ENCODE measurements at places on chromosomes 13 and 19. TPM values are rescaled to one million over a fixed set of nuclear protein-coding genes. Genes with fewer than 3 reads are reported as not detected.

The MAST1 gene
- total RNA-seq: 0.94 TPM

The TMPRSS9 gene
- total RNA-seq: 0.17 TPM

The ZSCAN4 gene
- total RNA-seq: not detected

The ZNF534 gene
- not detected for total RNA-seq

The SIGLEC9 gene
- 1.1 TPM for total RNA-seq

The CYP2A7 gene
- total RNA-seq: not detected

- H3K4me1 ChIP-seq: peaks cover 56% of the 10 kb centered on the region
- DNase-seq: no peak
- peaks cover 19% of the 10 kb centered on the region for H3K36me3 ChIP-seq
- peak overlapping the region; percentile 47 for H3K4me3 ChIP-seq
Measured at GRCh38 chr19:34189199-34189916, 17.1 kb downstream of the LSM14A start.

DNA sequence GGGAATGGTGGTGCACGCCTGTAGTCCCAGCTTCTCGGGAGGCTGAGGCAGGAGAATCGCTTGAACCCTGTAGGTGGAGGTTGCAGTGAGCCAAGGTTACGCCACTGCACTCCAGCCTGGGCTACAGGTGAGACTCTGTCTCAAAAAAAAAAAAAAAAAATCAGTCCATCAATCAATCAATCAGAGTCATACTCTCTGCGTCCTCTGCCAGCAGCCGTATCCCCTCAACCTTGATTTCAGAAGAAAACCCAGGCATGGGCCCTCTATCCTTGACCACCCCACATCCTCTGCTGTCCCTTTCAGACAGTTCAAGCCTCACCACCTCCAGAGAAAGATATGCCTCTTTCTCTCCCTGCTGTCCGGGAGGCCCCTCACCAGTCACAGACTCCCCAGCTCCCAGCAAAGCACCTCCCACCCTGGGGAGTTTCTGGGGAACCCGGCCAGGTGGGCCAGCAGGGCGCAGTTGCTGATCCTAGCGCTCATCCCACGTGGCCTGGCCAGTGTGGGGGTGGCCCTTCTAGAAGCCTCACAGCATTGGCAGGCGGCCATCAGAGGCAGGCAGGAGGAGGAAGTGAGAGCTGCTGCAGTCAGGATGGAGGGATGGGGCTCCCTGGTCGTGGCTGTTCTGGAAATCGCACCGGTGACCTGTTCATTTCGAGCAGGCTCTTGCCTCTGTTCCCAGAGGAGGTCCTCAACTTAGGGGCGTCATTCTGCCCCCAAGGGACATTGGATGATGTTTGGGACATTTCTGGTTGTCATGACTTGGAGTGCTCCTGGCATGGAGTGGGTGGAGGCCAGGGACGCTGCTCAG lies 10.2 kb upstream of the JSRP1 start:
- H3K27ac ChIP-seq: no peak overlapping the region
- DNase-seq: no peak
- peaks cover 14% of the 10 kb centered on the region for H3K4me1 ChIP-seq
- no peak overlapping the region for H3K4me3 ChIP-seq
- H3K27me3 ChIP-seq: no peaks in the 10 kb centered on the region
- H3K36me3 ChIP-seq: no peaks in the 10 kb centered on the region

DNA sequence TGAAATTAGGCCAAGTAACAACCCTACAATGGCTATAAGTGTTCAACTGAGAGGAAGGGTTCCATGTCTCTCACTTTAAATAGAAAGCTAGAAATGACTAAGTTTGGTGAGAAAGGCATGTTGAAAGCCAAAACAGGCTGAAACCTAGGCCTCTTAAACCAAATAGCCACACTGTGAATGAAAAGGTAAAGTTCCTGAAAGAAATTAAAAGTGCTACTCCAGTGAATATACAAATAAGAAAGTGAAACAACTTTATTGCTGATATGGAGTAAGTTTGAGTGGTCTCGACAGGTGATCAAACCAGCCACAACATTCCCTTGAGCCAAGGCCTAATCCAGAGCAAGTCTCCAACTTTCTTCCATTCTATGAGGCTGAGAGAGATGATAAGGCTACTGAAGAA lies 209.6 kb downstream of the KLF12 start:
- no peaks in the 10 kb centered on the region for H3K27me3 ChIP-seq
- no peak overlapping the region for H3K27ac ChIP-seq
- peak overlapping the region; percentile 13 for H3K4me3 ChIP-seq
- DNase-seq: peak; percentile 20

- H3K27ac ChIP-seq: no peak overlapping the region
- H3K27me3 ChIP-seq: peaks cover 4% of the 10 kb centered on the region
Measured at GRCh38 chr19:1783874-1784273, 28.2 kb downstream of the ATP8B3 start.

DNA sequence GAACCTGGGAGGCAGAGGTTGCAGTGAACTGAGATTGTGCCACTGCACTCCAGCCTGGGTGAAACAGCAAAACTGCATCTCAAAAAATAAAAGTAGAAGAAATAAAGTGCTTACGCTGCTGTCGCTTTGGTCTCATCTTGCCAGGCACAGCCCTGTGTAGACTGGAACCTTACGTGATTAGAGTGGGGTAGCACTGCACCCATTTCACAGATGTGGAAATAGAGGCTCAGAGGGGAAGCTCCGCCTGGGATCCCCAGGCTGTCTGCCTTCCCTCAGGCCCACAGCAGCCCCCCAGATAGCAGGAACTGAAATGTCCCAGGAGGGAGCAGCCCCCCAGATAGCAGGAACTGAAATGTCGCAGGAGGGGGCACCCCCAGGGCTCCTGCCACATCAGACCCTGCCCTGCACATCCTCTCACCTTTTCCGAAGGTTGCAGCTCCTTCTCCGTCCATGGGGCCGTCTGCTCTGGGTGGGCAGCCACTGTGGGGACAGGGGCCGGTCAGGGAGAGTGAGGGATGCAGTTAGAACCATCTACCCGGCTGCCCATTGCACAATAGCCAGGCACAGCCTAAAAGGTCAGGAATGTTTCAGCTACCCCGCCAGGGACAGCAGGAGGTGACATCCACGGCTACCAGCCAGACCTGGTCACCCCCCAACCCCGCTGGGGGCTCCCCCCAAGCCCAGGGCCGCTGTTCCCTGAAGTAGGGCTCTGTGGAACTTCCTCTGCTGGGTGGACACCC lies 1.9 kb downstream of the PLIN4 start:
- H3K36me3 ChIP-seq: no peaks in the 10 kb centered on the region
- no peaks in the 10 kb centered on the region for H3K4me1 ChIP-seq
- H3K27ac ChIP-seq: no peak overlapping the region
- H3K4me3 ChIP-seq: no peak overlapping the region

GRCh38 chr19:280541-281009 lies 10.6 kb downstream of the PLPP2 start:
- H3K27ac ChIP-seq: no peak overlapping the region
- DNase-seq: no peak
- no peaks in the 10 kb centered on the region for H3K4me1 ChIP-seq
- H3K27me3 ChIP-seq: no peaks in the 10 kb centered on the region
- no peak overlapping the region for H3K4me3 ChIP-seq

DNA sequence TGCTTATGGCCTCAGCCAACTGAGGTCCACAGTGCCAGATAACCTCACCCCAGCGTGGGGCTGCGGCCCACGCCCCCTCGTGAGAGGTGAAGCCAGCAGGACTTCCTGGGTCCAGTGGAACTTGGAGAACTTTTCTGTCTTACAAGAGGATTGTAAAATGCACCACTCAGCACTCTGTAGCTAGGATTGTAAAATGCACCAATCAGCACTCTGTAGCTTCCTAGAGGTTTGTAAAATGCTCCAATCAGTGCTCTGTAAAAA lies 109.1 kb downstream of the AKAP11 start:
- no peaks in the 10 kb centered on the region for H3K27me3 ChIP-seq
- no peak overlapping the region for H3K4me3 ChIP-seq
- DNase-seq: no peak
- no peaks in the 10 kb centered on the region for H3K36me3 ChIP-seq

GRCh38 chr19:37845932-37846331 lies 60.5 kb downstream of the WDR87 start:
- no peaks in the 10 kb centered on the region for H3K36me3 ChIP-seq
- no peak for DNase-seq
- H3K4me3 ChIP-seq: no peak overlapping the region
- H3K27ac ChIP-seq: no peak overlapping the region

DNA sequence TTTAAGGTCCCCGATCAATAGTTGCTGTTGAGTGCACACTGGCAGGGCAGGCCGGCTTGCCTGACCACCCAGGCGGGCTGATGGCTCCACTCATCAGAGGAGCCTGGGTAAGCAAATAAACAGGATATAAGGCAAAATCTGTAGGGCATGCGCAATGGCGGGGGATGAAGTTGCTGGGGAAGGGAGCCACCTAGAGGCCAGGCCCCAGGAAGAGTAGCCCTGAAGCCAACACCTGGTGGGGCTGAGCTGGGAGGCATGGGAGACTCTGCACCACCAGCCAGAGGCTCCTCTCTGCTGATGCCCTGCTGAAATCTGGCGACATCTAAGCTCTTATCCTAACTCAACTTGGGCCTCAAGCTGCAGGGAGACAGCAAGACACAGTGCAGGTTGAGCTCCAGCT lies 324.3 kb downstream of the ZNF536 start:
- no peaks in the 10 kb centered on the region for H3K36me3 ChIP-seq
- H3K4me3 ChIP-seq: no peak overlapping the region
- peak; percentile 5 for DNase-seq

GRCh38 chr19:34667349-34668076 lies 9.4 kb downstream of the SCGB2B2 start:
- H3K27me3 ChIP-seq: no peaks in the 10 kb centered on the region
- peaks cover 12% of the 10 kb centered on the region for H3K4me1 ChIP-seq
- no peak overlapping the region for H3K4me3 ChIP-seq
- no peaks in the 10 kb centered on the region for H3K36me3 ChIP-seq

DNA sequence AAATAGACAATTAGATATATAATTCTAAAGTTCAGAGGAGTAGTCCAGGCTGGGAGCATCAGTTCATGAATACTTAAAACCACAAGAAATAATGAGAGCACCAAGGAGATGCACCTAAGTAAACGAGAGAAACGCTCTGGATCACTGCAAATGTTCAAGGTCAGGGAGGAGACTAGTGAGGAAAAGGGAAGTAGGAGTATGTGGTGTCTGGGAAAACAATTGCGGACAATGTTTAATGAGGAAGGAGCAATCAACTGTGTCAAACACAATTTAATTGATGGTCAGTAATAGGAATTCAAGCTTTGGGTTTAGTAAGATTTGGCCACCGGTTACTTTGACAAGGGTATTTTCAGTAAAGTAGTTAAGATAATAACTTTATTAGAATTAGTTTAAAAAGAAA lies 652.2 kb downstream of the DACH1 start:
- H3K36me3 ChIP-seq: no peaks in the 10 kb centered on the region
- no peaks in the 10 kb centered on the region for H3K4me1 ChIP-seq
- H3K27me3 ChIP-seq: no peaks in the 10 kb centered on the region
- DNase-seq: no peak
- H3K4me3 ChIP-seq: no peak overlapping the region

DNA sequence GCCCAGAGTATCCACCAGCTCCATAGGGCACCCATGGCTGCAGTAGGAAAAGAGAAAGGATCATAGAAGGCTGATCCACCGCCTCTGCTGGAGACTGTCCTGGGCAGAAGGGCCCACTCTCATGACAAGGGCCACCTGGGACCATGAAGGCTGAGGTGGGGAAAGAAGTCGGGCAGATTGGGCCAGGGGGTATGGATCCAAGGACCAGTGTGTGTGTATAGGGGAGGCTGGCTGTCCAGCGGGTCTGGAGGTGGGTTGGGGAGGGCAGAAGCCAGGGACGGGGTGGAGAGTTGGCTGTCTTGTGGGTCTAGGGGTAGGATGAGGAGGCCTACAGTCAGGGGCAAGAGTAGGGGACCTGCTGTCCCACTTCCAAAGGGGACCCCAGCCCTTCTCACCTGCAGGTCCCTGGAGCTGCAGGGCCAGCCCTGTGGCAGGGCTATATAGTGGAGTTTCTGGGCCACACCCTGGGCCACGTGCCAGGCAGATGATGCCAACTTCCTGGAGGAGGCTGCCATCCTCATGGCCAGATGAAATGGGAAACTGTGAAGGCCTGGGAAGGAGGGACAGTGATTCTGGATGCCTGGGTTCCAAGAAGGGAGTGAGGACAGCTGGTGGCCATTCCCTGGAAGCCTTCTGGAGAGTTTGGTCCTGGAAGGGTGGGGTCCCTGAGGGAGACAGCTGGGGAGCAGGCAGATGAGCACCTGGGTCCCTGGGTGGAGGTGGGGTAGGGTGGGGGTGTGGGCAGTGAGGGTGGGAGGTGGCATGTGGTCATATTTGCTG lies at the start of gene FCGBP:
FCGBP (minus strand) TSS at position 51 of the 780 bp plus-strand sequence.
- H3K36me3 ChIP-seq: no peaks in the 10 kb centered on the region
- no peak within 1 kb of the TSS for H3K4me3 ChIP-seq
- no peak within 1 kb of the TSS for H3K27ac ChIP-seq

DNA sequence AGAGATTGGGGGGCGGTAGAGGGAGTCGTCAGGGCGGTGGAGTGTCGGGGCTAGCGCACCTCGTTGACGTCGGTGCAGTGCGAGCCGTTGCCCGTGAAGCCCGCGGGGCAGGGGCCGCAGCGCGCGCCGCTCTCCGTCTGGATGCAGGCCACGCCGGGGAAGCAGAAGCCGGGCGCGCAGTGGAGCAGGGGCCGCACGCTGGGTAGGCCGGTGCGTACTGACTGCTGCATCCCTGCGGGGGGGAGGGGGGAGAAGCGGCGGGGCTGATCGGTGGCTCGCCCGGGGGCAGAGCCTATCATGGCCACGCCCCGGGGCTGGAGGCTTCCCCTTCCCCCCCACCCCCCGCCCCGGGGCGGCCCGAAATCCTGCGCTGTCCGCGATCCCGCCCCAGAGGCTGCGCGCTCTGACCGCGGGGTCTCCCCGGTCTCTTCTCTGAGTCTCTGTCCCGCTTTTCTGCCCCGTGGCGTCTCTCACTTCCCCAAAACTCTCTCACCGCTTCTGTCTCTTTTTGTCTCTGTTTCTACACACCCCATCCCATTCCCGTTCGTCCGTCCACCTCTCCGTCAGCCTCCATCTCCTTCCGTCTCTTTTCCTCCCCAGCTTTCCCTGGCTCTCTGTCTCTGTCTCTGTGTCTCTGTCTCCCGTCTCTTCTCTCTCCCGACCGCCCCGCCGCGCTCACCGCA lies 1.1 kb downstream of the COMP start:
- no peak overlapping the region for H3K27ac ChIP-seq
- DNase-seq: no peak
- H3K4me3 ChIP-seq: no peak overlapping the region
- H3K4me1 ChIP-seq: peaks cover 43% of the 10 kb centered on the region
- H3K36me3 ChIP-seq: no peaks in the 10 kb centered on the region
- peaks cover 9% of the 10 kb centered on the region for H3K27me3 ChIP-seq

- H3K36me3 ChIP-seq: no peaks in the 10 kb centered on the region
- no peak overlapping the region for H3K4me3 ChIP-seq
- no peaks in the 10 kb centered on the region for H3K27me3 ChIP-seq
Measured at GRCh38 chr13:102299366-102299765, 102.5 kb downstream of the FGF14 start.

- no peak overlapping the region for H3K4me3 ChIP-seq
- no peaks in the 10 kb centered on the region for H3K4me1 ChIP-seq
- no peak for DNase-seq
- H3K27me3 ChIP-seq: peaks cover 6% of the 10 kb centered on the region
- H3K36me3 ChIP-seq: no peaks in the 10 kb centered on the region
Measured at GRCh38 chr13:33213024-33213768, 72.4 kb downstream of the STARD13 start.

DNA sequence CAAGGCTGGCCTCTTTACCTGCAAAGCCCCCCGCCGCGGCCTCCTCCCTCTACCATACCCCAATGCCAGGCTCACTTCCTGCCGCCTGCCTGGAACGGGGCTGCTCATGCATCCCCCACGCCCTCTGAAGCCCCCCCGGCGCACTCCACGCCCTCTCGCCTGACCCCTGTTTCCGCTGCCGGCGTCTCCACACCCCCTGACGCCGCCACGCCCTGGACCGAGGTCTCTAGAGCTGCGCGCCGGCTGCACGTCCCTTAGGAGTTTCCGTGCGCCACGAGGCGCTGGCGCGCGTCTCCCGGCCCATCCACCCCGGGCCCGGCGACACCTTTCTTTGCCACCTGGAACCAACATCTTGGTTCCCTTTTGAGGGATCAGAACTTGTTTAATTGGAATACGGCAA lies 16.0 kb downstream of the DPRX start:
- no peak overlapping the region for H3K4me3 ChIP-seq
- no peaks in the 10 kb centered on the region for H3K4me1 ChIP-seq
- no peak overlapping the region for H3K27ac ChIP-seq
